Uterus (tissue), 4 donors: ENCODE measurements at places on chromosomes 7 and 10. TPM values are rescaled to one million over a fixed set of nuclear protein-coding genes. Genes with fewer than 3 reads are reported as not detected.
A peak's percentile ranks its signal among the peaks of the same experiment; 100 is the strongest.

- no peak for DNase-seq
- H3K4me1 ChIP-seq = no peaks in the 10 kb centered on the region
- H3K27me3 ChIP-seq = no peaks in the 10 kb centered on the region
- no peaks in the 10 kb centered on the region for H3K36me3 ChIP-seq
- H3K4me3 ChIP-seq = no peak overlapping the region
These were observed 163.2 kb downstream of the SH2D4B start for GRCh38 chr10:80700760-80701444.

- no peak overlapping the region for H3K27ac ChIP-seq
- H3K27me3 ChIP-seq = no peaks in the 10 kb centered on the region
These were observed 28.3 kb downstream of the DRGX start for GRCh38 chr10:49367600-49367999.

DNA sequence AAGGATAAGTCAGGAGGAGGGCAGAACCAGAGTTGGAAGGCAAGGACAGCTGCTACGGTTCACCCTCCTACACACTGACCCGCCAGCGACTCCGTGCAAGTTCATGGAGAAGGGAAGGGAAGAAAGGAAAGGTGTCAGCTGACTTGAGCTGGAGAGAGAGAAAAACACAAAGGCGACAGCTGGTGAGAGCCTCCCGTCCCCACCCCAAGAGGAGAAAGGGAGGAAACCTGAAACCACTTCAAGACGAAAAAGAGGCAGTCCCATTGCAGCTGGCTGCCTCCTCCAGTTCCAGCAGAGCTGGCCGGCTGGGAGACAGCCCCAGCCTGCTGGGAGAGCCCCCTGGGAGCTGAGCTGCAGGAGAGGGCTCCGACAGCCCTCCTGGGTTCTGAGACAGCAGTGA, 75.2 kb downstream of the PARD3 start:
- no peaks in the 10 kb centered on the region for H3K4me1 ChIP-seq
- no peaks in the 10 kb centered on the region for H3K36me3 ChIP-seq
- H3K27ac ChIP-seq = peak overlapping the region; percentile 63
- H3K27me3 ChIP-seq = no peaks in the 10 kb centered on the region

DNA sequence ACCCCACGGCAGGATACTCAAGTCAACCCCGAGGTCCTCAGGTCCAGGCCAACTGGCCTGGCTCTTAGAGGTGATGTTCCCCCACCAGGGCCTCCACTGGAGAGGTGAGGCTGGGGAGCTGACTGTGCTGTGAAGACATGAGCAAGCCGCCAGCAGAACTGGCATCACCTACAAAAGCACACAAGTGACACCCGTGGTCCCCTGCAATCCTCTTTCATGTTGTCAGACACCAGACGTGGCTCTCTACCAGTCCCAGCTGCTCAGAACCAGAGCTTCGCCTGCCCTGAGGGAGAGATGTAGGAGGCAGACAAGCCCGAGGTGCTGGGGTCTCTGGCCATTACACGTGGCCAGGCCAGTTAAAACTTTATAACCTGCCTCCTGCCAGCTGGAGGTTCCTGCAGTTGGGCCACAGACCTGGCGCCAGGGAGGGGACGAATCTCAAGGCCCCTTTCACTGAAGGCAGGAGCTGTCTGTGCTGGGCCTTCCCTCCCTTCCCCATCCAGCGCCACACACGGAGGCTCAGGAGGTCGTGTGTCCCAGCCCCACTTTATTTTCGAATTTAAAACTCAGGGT, 2.2 kb downstream of the COMTD1 start:
- H3K4me3 ChIP-seq = no peak overlapping the region
- peak overlapping the region; percentile 84 for H3K27ac ChIP-seq
- H3K4me1 ChIP-seq = no peaks in the 10 kb centered on the region
- H3K27me3 ChIP-seq = no peaks in the 10 kb centered on the region

GRCh38 chr7:25244254-25245033, 16.2 kb upstream of the NPVF start:
- DNase-seq = no peak
- H3K27ac ChIP-seq = peak overlapping the region; percentile 10
- H3K4me3 ChIP-seq = no peak overlapping the region
- no peaks in the 10 kb centered on the region for H3K4me1 ChIP-seq
- H3K27me3 ChIP-seq = no peaks in the 10 kb centered on the region

- DNase-seq = no peak
- peaks cover 5% of the 10 kb centered on the region for H3K4me1 ChIP-seq
- no peaks in the 10 kb centered on the region for H3K36me3 ChIP-seq
- H3K4me3 ChIP-seq = no peak overlapping the region
- no peaks in the 10 kb centered on the region for H3K27me3 ChIP-seq
These were observed 113.4 kb downstream of the DIP2C start for GRCh38 chr10:576130-576465.

GRCh38 chr7:70459546-70459945, 672.4 kb upstream of the GALNT17 start:
- H3K4me3 ChIP-seq = no peak overlapping the region
- H3K27me3 ChIP-seq = no peaks in the 10 kb centered on the region
- no peak for DNase-seq
- no peaks in the 10 kb centered on the region for H3K36me3 ChIP-seq

- no peaks in the 10 kb centered on the region for H3K4me1 ChIP-seq
- H3K27ac ChIP-seq = no peak overlapping the region
- no peaks in the 10 kb centered on the region for H3K36me3 ChIP-seq
- DNase-seq = no peak
- no peaks in the 10 kb centered on the region for H3K27me3 ChIP-seq
These were observed 617.5 kb downstream of the SDK1 start for GRCh38 chr7:3918576-3918975.

TUBGCP2 gene
- 61.9 TPM for total RNA-seq

HYAL4 gene
- not detected for total RNA-seq

SFMBT2 gene
- 7.7 TPM for total RNA-seq

GPR37 gene
- 0.59 TPM for total RNA-seq

CACNB2 gene
- 33.0 TPM for total RNA-seq

CHST15 gene
- 21.2 TPM for total RNA-seq
